ENCODE measurements at places on chromosomes 6 and 20.

- no peak for DNase-seq
Measured at GRCh38 chr6:134511984-134512683, 194.2 kb upstream of the SGK1 start.

- no peak for DNase-seq
Measured at GRCh38 chr6:138671351-138671750, 102.2 kb upstream of the CCDC28A start.

DNA sequence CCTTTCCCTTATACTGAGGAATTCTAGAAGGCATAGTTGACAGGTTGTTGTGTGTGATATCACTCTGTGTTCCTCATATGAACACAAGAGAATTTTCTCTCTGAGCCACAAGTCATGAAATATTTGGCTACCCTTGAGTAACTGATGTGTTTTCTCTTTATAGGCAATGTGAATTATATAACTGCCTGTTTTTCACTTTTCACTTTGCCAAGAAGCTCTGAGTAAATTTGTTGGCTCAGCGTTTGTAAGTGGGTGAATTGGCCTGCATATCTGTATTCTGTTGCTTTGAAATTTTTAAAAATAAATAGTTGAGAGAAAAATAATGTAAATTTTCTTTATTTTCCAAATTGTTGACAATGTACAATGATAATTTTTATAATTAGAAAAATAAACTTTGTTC lies 5.2 kb upstream of the BTBD9 start:
- peak; percentile 14 for DNase-seq

DNA sequence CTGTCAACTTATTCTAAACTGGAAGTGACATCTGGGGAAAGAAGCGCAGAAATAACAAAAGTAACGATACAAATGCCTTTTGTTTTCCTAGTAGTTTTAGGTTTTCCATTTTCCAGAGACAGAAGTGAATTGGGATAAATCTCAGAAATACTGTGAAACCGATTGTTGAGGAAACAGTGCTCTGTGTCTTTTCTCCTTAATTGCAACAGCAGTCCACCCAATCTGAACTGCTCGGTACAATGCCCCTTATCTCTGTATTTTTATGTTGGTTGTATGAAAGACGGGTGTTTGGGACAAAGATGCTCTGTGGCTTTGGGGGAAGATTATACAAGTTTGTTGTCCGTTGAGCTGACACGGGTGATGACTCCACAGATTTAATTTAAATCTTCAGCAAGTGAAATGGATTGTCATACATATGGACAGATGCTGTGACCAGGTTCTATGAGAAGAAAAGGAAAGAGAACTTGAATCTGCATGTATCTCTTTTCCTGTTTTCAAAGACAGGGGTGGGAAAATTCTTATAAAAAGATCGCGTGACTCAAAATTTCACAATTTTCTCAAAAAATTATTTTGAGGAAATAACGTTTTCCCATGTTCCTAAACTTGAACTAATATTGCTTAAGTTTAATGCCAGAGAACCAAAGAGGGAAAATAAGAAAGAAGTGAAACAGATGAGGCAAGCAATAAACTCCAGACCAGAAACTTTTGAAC lies 41.2 kb downstream of the SASH1 start:
- DNase-seq, result no peak

- DNase-seq, result no peak
Measured at GRCh38 chr6:53658992-53659391, 6.6 kb downstream of the KLHL31 start.

DNA sequence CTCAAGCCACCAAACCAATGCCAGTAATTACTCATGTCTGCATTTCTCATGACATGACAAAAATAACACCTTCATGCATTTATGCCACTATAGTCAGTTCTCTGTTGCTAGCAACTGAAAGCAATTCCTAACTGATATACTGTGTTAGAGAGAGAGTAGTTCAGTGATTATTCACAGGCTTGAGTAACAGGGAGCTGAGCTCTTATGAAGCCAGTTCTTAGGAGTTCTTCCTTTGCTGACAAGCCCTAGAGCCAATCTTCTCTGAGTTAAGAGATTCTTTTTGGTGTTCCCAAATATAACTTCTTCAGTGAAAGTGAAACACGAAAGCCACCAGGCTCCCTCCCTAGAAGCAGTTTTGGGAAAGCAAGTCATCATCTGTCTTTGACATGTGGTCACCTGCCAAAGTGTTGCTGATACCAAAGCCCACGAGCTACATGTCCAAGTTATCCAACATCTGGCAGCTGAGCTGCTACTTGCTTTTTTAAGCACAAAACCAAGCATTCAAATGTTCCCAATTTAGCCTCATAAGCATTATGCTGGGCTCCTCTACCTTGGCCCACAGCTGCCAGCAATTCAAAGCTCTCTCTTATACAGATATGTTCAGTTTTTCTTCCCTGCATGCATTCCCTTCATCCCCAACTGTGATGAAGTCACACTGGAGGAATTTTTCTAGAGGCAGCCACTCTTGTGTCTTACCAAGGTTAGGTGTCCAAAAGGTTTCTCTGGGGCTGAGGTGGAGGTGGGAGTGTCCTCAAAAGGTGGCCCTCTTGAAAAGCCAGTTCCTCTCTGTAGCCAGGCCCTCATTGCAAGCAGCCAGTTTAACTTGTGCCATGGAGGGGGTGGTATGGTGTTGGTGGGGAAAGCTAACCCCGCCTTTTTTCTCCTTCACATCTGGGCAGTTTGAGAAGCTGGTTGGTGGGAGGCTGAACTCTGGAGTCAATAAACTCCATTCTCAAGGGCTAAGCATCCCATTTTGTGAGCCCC lies 92.7 kb upstream of the ARMC2 start:
- DNase-seq, result no peak

DNA sequence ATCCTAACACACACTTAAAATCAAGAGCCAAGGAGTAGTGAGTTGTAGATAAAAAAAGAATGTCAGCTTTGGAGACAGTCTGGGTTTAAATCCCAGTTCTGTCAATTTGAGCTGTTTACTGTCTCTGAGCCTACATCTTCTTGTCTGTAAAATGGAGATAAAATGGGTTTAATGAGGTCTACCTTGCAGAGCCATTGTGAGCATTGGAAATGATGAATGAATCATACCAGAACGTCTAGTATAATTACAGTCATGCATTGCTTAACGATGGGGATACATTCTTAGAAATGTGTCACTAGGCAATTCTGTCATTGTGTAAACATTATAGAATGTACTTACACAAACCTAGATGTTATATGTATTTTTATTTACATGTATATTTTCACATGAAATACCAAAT lies 17.6 kb upstream of the SGK2 start:
- DNase-seq, result no peak
